ENCODE measurements at places on chromosomes 16 and 17. TPM values are rescaled to one million over a fixed set of nuclear protein-coding genes. Genes with fewer than 3 reads are reported as not detected.

DNA sequence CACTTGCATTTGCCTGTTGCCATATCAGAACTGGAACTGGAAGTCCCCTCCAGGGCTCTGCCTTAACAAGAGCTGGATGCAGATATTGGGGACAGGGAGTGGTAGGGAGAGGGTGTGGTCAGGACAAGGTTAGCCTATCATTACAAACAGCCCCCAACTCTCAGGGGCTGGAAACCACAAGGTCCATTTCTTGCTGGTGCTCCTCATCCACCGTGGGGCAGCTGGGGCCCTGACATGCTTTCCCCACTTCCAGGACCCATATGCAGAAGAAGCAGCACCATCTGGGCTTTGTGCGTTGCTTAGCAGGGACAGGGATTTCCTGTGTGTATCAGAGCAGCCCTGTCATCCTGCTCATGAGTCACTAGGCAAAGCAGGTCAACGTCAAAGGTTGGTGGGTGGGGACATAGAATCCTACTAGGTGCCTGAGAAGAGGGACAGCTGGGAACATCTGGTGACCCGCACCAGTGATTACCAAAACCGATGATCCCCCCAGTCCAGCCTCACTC, 26.9 kb downstream of the RGS9 start:
- H3K27me3 ChIP-seq, result no peaks in the 10 kb centered on the region
- no peak overlapping the region for H3K4me3 ChIP-seq
- H3K27ac ChIP-seq, result peak overlapping the region; percentile 48
- peak; percentile 77 for DNase-seq

DNA sequence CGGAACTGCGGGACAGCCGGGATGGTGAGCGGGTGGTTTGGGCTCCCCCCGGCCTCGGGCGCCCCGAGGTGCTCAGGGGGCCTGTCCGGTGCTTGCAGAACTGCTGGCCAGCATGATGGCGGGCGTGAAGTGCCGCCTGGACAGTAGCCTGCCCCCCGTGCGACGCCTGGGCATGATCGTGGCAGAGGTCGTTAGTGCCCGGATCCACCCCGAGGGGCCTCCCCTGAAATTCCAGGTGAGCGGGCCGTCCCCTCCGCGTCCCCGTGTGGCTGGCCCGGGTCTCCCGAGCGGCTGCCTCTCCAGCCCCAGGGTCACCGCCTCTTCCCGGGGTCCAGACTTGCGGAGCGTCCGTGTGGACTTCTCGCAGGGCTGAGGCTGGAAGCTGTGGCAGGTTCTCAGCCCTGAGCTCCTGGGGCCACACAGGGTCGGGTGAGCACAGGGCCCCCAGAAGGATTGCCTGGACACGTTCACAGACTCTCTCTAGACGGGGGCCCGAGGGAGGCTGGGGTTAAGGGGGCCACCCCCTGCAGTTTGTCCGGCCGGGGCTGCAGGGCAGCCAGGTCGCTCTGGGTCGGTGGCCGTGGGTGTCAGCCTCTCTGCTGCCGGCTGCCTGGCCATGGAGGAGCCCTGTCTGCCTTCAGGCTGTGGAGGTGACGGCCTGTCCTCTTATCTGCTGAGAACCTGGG, 7.4 kb downstream of the TELO2 start:
- H3K27ac ChIP-seq, result no peak overlapping the region
- no peak for DNase-seq
- H3K4me3 ChIP-seq, result no peak overlapping the region
- H3K27me3 ChIP-seq, result no peaks in the 10 kb centered on the region
- H3K4me1 ChIP-seq, result peaks cover 3% of the 10 kb centered on the region

DNA sequence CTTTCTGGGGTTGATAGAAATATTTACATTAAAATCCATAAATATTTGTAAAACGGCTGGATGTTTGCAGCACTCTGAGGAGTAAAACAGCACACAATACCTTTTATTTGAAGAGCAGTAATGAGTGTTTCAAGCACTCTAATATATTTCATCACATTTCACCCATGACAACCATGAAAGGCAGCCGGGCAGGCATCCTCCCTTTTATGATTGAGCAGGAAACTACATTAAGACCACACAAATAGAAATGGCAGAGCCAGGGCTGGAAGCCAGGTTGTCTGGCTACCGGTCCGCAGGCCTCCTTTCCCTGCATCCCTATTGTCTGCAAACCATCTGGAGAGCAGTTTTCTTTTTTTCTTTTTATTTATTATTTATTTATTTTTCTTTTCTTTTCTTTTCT, 23.1 kb upstream of the GPRC5C start:
- no peak overlapping the region for H3K27ac ChIP-seq
- no peak overlapping the region for H3K4me3 ChIP-seq
- DNase-seq, result no peak
- H3K27me3 ChIP-seq, result peaks cover 7% of the 10 kb centered on the region
- H3K36me3 ChIP-seq, result no peaks in the 10 kb centered on the region

Gene HOXB1
- total RNA-seq, result not detected

- H3K27ac ChIP-seq, result no peak overlapping the region
- no peak for DNase-seq
- no peak overlapping the region for H3K4me3 ChIP-seq
- H3K27me3 ChIP-seq, result peaks cover 6% of the 10 kb centered on the region
- H3K4me1 ChIP-seq, result no peaks in the 10 kb centered on the region
Observed at GRCh38 chr17:37726891-37727675, 17.8 kb downstream of the HNF1B start.

- H3K36me3 ChIP-seq, result no peaks in the 10 kb centered on the region
- H3K4me1 ChIP-seq, result peaks cover 38% of the 10 kb centered on the region
Observed at GRCh38 chr16:3004781-3005284, 7.9 kb upstream of the CLDN9 start.

- H3K27me3 ChIP-seq, result no peaks in the 10 kb centered on the region
- H3K4me1 ChIP-seq, result no peaks in the 10 kb centered on the region
- H3K4me3 ChIP-seq, result no peak overlapping the region
- peaks cover 70% of the 10 kb centered on the region for H3K36me3 ChIP-seq
- DNase-seq, result no peak
Observed at GRCh38 chr17:41893384-41893783, 25.4 kb downstream of the ACLY start.

Gene MARCHF10
- total RNA-seq, result not detected

- peaks cover 43% of the 10 kb centered on the region for H3K36me3 ChIP-seq
- no peak overlapping the region for H3K4me3 ChIP-seq
- peaks cover 33% of the 10 kb centered on the region for H3K4me1 ChIP-seq
- H3K27ac ChIP-seq, result no peak overlapping the region
- DNase-seq, result no peak
- no peaks in the 10 kb centered on the region for H3K27me3 ChIP-seq
Observed at GRCh38 chr16:2973605-2974318, 4.6 kb downstream of the PAQR4 start.

- no peak for DNase-seq
- H3K36me3 ChIP-seq, result no peaks in the 10 kb centered on the region
- H3K27me3 ChIP-seq, result no peaks in the 10 kb centered on the region
- peaks cover 2% of the 10 kb centered on the region for H3K4me1 ChIP-seq
- H3K27ac ChIP-seq, result no peak overlapping the region
Observed at GRCh38 chr17:35973333-35974260, 7.7 kb downstream of the CCL16 start.

GRCh38 chr16:561957-562938, 2.1 kb downstream of the PRR35 start:
- no peak overlapping the region for H3K4me3 ChIP-seq
- peaks cover 9% of the 10 kb centered on the region for H3K4me1 ChIP-seq
- no peak for DNase-seq
- H3K27ac ChIP-seq, result no peak overlapping the region
- H3K36me3 ChIP-seq, result no peaks in the 10 kb centered on the region

DNA sequence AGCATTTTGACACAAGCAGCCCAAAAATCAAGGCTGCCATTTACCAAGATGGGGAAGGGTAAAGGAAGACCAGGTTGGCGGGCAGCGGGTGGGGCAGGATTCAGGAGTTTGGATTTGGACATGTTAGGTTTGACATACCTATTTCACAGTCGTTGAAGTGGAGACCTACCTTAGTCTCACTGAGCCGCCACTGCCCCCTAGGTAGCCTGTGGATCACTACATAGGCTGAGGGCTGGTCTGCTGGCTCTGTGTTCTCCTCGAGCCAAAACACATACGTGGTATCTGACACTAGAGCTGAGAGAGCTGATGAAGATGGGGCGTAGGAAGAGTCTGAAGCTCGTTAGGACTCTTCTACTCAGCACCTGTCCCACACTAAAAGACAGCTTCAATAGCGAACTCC, 115.1 kb downstream of the HIC1 start:
- H3K27ac ChIP-seq, result no peak overlapping the region
- peaks cover 36% of the 10 kb centered on the region for H3K36me3 ChIP-seq
- peaks cover 11% of the 10 kb centered on the region for H3K4me1 ChIP-seq
- peak; percentile 26 for DNase-seq

DNA sequence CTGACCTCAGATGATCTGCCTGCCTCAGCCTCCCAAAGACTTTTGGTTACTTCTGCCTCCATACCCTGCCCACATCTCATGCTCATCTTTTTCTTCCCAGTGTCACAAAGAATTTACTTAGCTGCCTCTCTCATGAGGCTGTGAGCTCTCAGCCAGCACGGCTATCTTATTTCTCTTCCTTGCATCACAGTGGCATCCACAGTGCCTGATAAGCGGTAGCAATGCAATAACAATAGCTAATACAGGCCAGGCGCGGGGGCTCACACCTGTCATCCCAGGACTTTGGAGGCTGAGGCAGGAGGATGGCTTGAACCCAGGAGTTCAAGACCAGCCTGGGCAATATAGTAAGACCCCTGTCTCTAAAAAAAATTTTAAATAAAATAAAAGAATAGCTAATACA, 15.5 kb upstream of the MARVELD3 start:
- no peaks in the 10 kb centered on the region for H3K36me3 ChIP-seq
- H3K27ac ChIP-seq, result no peak overlapping the region
- H3K4me3 ChIP-seq, result no peak overlapping the region
- peaks cover 12% of the 10 kb centered on the region for H3K4me1 ChIP-seq
- DNase-seq, result no peak

Gene TSPAN10
- total RNA-seq, result 0.43 TPM

Gene MSLN
- total RNA-seq, result not detected

Gene KCTD19
- 0.48 TPM for total RNA-seq

Gene KRT39
- not detected for total RNA-seq

Gene KRT9
- total RNA-seq, result not detected

Gene GDPD3
- 12.3 TPM for total RNA-seq

- H3K4me1 ChIP-seq, result no peaks in the 10 kb centered on the region
- H3K4me3 ChIP-seq, result no peak overlapping the region
- H3K27me3 ChIP-seq, result peaks cover 3% of the 10 kb centered on the region
- no peak for DNase-seq
- no peaks in the 10 kb centered on the region for H3K36me3 ChIP-seq
Observed at GRCh38 chr16:77888871-77889270, 100.5 kb downstream of the VAT1L start.

All from activated CD4-positive, alpha-beta memory T cell treated with anti-CD3 and anti-CD28 coated beads, Interleukin-2, amount 10 ng/mL, durations not matched to agents 7 days and 5 days (primary cell).